ENCODE measurements at places on chromosomes 12 and 14.

GRCh38 chr12:14689996-14690395 lies 6.4 kb downstream of the GUCY2C start:
- DNase-seq, result no peak

DNA sequence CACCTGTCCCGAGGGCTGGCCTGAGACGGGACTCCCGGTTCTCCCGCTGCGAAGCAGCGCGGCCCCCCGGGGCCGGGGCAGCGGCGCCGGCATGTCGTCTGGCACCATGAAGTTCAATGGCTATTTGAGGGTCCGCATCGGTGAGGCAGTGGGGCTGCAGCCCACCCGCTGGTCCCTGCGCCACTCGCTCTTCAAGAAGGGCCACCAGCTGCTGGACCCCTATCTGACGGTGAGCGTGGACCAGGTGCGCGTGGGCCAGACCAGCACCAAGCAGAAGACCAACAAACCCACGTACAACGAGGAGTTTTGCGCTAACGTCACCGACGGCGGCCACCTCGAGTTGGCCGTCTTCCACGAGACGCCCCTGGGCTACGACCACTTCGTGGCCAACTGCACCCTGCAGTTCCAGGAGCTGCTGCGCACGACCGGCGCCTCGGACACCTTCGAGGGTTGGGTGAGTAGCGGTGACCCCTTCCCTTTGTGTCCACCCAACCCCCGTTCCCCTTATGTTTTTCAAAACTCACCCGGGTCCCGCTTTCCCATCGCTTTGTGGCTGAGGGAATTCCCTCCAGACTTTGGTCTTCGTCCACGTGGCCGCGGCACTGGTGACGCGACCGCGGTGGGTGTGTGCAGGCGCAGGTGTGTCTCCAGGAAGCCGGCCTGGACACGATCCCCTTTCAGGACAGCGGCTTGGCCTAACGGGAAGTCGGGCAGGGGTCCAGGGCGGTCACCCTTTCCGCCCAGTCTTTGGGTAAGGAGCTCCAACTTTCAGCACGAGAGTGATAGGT lies 826 bp downstream of the PRKCH start:
- no peak for DNase-seq

- DNase-seq, result no peak
These were observed 1354.8 kb downstream of the LRFN5 start for GRCh38 chr14:42961509-42961908.

DNA sequence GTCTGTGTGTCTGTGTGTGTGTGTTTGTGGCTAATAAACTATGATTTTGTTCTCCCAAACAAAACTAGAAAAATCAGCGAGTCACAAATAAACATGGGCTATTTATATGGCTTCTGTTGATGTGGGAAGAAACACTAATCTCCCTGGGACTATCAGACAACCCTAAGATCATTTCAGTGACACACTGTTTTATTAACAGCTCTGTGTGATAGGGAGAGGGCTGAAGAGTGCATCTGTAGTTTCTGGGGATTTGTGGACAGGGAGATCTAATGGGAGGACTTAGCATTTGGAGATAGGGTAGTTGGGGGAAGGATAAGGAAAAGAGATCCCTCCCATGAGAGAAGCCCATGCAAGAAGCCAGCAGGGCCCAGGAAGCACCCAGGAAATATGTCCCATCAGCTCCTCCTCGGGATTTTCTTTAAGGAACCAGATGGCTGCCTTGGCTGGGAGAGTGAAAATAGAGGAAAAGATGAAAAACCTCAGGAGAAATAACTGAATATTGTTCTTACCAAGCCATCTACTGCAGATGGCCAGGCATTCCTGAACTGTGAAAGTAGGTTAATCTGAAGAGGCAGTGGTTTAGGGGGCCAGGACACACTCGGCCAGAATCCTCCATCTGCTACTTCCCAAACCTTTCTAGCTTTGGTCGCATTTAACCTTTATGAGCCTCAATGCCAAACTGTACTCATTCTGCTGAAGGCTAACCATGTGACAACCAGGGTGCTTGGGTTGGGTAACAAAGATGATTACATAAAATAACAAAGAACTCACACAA lies 253.4 kb downstream of the BTG1 start:
- DNase-seq, result no peak

- DNase-seq, result no peak
These were observed 4.4 kb upstream of the C1RL start for GRCh38 chr12:7113389-7113871.

DNA sequence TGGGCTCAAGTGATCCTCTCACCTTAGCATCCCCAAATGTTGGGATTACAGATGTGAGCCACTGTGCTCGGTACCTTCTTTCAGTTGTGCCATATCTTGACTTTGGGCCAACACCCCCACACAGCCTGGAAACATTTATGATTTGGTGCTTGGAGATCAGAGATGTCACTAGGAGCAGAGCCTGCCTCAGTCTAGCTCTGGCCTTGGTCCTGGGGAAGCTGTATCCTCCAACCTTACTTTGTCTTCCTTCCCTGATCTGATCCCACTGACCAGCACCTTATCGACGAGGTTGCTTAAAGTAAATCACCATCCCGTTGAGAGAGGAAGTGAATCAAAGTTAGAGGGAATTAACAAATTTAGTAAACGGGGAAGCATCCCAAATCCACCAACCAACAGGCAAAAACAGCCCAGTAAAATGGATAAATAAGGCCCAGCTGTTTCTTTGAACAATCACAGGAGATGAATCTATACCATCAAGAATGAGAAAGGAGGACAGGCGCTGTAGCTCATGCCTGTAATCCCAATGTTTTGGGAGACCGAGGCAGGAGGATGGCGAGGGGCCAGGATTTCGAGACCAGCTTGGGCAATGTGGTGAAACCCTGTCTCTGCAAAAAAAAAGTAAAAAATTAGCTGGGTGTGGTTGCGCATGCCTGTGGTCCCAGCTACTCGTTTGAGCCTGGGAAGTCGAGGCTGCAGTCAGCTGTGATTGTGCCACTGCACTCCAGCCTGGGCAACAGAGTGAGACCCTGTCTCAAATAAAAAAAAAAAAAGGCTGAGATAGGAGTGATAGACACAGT lies 3.4 kb downstream of the PLBD2 start:
- no peak for DNase-seq

- no peak for DNase-seq
These were observed 2.6 kb downstream of the MLXIP start for GRCh38 chr12:122081083-122081696.

GRCh38 chr14:66572826-66573225 lies 64.9 kb downstream of the GPHN start:
- DNase-seq, result no peak

- DNase-seq, result no peak
These were observed 168.1 kb upstream of the DAAM1 start for GRCh38 chr14:59020382-59020781.

DNA sequence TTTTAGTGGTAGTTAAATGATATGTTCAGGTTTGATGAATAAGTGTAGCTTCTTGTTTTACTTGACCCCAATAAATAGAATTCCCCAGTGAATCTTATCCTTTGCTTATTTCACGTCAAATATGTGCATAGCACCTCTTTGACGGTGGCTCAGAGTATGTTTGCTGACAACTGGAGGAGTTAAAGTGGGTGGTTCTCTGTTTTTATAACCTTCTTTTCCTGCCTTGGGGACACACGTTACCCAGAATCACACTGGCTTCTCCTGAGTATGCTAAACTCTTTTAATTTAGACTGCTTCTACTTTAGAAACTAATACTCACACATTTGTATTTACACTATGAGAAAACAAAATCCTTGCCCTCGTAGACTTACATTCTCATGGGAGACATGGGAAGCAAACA lies 62.3 kb downstream of the TMTC2 start:
- no peak for DNase-seq

- no peak for DNase-seq
These were observed 22.8 kb upstream of the ACTR10 start for GRCh38 chr14:58177125-58177524.

GRCh38 chr14:98766818-98767217 lies 505.2 kb downstream of the BCL11B start:
- no peak for DNase-seq

DNA sequence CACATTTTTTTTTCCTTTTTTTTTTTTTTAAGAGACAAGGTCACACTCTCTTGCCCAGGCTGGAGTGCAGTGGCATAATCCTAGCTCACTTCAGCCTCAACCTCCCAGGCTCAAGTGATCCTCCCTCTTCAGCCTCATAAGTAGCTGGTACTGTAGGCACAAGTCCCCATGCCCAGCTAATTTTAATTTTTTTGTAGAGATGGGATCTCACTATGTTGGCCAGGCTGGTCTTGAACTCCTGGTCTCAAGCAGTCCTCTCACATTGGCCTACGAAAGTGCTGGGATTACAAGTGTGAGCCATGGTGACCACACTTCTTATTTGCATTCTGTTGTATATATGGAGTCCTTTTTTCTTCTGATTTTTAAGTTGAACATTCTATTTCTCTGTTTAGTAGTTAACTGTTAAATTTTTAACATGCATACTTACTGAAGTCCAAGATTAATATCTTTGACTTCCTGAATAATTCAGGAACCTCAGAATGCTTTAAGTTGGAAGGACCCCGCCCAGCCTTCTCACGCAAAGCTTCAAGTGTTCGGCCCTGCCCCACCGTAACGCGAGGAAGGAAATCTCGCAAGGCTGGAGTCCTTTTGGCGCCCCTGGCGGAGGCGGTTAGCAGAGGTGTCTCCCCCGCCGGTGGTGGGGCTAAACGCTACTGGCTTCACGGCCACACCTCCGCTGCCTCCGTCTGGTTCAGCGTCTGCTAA lies 21.6 kb downstream of the SPATS2 start:
- DNase-seq, result peak; percentile 51

GRCh38 chr12:27178723-27179399 lies 65.2 kb upstream of the STK38L start:
- no peak for DNase-seq

DNA sequence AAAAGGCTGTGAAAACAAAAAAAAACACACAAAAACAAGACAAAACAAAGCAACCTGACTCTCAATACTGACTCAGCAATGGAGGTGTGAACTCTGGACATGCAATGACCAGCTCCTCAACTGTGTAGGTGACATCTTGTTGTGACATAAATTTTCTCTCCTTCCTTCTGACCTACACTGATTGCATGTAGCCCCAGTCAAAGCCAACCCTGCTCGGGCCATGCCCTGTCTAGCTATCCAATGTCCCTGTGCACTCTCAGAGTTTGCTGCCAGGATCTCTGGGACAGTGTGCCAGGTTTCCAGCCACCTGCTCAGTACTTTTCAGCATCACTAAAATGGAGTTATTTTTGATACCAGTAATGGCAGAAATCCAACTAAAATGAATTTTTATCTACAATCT lies 18.9 kb upstream of the CRACR2A start:
- no peak for DNase-seq

- DNase-seq, result no peak
These were observed 219.2 kb downstream of the MSRB3 start for GRCh38 chr12:65497660-65498059.

DNA sequence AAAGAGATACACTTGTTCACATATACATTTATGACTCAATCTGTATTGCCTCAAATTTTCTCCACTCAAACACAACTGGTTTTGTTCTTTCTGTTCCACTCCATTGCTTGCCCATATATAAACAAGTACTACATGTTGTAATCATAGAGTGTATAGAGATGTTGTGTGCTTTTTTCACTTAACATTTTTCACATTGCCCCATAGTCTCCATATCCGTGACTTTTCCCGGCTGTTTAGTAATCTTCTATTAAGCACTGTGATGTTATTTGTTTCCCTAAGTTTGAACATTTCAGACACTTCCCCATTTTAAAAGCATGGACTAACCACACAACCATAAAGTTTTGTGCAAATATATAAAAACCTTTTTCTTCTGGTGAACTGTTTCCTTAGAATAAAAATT lies 45.5 kb upstream of the PTPRR start:
- no peak for DNase-seq

GRCh38 chr14:77647853-77648252 lies 31.4 kb upstream of the SPTLC2 start:
- no peak for DNase-seq
